Tracheal epithelial cell (primary cell): ENCODE measurements at places on chromosomes 7 and 10. TPM values are rescaled to one million over a fixed set of nuclear protein-coding genes. Genes with fewer than 3 reads are reported as not detected.

TCERG1L gene
- not detected in 2 replicates for total RNA-seq

NACAD gene
- under 0.01 and 0.96 TPM in 2 replicates for total RNA-seq

MTG1 gene
- total RNA-seq: 17.9 and 25.8 TPM in 2 replicates

CUL2 gene
- 21.4 and 25.2 TPM in 2 replicates for total RNA-seq

CALN1 gene
- total RNA-seq: under 0.01 TPM in 1 of 2 replicates, not detected in the other
